ENCODE measurements at places on chromosomes 5 and 9.

- peak; percentile 82 for DNase-seq
Measured at GRCh38 chr5:94422812-94423211, 195.6 kb downstream of the KIAA0825 start.

DNA sequence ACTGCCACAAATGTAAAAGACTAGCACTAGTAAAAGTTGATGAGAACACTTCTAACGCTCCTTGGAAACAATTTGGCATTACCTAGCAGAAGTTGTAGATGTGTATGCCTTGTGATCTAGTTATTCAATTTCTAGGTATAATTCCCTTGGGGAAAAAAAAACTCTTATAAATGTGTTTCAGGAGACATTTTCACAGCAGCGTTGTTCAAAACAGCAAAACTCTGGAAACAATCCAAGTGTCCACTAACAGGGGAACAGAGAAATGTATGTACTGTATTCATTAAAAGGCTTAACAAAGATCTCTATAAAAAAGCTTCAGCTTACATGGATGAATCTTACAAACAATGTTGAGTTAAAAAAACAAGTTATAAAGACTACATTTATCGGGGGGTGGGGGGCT is 30.4 kb downstream of the NR3C1 start:
- no peak for DNase-seq

- no peak for DNase-seq
Measured at GRCh38 chr5:108171759-108172158, 210.1 kb downstream of the FBXL17 start.

DNA sequence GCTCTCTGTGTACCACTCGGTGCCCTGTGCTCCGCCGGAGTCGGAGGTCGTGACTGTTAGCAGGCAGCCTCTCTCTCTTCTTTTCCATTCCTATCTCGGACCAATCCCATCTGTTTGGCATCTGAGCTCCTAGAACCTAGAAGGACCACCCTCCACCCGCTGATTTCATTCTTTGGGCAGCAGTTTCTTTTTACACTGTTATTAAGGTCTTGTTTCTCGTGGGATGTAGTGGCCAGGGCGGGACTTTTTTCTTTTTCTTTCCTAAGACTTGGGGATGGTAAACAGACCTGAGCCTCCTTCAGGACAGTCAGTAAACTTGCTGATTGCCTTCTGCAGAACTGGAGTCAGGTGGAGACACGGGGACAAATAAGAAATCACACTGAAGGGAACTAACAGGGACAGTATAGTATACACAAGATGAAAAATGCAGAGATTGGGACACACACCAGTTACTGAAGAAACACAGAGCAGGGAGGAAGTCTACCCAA is 500 bp downstream of the URM1 start:
- no peak for DNase-seq

GRCh38 chr9:70362952-70363351 is 51.5 kb downstream of the KLF9 start:
- no peak for DNase-seq

DNA sequence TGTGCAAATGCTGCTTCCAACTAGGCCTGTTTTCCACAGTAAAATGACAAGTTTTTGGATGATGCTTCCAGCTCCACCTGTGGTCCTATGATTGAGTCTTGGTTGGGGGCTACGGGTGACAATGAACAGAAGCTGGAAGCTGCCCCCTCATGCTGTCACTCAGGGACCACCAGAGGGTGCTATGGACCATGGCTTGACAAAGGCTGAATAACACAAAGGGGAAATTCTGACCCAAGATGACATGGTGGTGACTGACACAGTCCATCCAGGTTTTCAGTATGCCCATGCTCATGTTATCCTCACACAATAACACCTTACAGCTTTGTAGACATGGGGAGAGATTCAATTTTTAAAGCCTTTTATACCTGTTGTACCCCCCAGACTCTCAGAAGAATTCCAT is 23.9 kb upstream of the SAP30L start:
- DNase-seq, result no peak

GRCh38 chr9:26950521-26950920 is 3.5 kb upstream of the PLAA start:
- DNase-seq, result no peak

GRCh38 chr9:8282535-8282934 is 483.0 kb upstream of the DMAC1 start:
- no peak for DNase-seq

- no peak for DNase-seq
Measured at GRCh38 chr5:124439609-124440008, 306.8 kb downstream of the ZNF608 start.

DNA sequence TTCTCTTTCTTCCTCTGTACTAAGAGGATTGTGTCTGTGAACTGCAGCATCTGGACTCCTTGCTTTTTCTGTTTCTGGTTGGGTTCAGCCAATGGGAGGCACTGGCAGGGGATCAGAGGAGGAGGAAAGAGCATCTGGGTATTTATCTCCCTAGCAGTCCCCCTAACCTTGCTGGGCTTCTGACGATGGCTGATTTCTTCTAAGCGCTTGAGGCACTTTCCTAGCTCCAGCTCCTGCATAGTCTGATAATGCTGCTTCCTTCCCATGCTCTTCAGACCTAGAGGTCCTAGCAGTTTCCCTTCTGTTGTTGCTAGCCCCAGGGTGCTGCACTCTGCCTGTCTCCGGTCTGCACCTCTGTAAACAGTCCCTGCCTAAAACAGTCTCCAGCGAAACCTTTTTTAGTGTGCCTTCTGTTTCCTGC is 225.1 kb downstream of the PDZD2 start:
- no peak for DNase-seq

DNA sequence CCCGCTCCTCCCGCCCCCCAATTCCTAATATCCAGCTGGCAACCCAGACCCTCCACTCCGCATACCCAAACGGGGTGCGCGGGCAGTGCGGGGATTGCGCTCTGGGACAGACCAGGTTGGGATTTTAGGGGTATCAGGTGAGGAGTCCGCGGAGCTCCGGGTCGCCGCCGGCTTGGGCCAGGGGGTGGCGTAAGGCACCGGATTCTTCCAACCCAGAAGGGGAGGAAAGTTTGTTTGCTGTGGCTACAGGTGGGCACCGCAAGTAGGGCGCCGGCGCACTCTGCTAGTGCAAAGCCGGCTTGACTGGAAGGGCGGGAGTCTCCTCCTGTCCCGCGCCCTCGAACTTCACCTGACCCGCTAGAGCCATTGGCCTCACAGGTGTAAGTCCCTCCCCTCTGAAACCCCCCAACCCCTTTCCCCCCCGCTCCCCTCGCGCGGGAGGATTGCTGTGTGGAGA is 709 bp downstream of the IQGAP2 start:
- peak; percentile 23 for DNase-seq

DNA sequence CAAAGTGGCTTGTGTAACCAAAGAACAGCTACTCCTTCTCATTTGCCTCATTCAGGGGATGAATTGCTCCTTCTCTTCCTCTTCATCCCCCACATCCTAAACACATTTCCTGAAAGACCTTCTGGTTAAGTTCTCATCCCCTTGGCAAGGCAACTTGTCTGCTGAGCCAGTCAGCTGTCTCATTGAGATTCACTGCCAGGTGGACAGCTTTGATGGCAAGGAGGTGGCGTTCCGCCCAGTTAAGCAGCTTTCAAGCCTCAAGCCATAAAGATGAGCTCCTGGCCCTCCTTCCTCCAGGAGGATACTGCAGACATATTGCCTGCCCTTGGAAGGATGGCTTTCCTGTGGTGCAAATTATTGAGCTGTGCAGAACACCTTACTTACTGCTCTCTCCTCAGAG is 448.6 kb upstream of the MPDZ start:
- no peak for DNase-seq

DNA sequence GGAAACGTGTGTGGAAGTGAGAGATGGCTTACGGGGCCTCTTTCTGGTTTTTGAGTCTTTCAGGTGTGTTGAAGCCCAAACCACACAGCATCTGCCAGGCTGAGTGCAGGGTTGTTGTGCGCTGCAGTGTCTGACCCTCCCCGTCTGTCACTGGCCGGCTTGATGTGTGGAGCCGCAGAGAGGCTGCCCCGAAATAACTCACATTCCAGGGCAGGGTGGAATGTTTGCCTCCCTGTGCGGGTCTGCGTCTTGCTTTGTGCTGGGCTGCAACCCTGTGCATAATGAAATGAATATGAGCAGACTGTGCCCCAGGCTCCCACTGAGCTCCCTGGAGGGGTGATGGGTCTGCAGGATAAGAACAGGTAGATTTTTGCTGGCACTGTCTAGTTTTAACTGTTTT is 9.9 kb upstream of the PLEKHG4B start:
- DNase-seq, result peak; percentile 45

GRCh38 chr9:36051317-36051716 is 14.6 kb downstream of the RECK start:
- no peak for DNase-seq

GRCh38 chr5:151692312-151692711 is 5.6 kb upstream of the SPARC start:
- no peak for DNase-seq

DNA sequence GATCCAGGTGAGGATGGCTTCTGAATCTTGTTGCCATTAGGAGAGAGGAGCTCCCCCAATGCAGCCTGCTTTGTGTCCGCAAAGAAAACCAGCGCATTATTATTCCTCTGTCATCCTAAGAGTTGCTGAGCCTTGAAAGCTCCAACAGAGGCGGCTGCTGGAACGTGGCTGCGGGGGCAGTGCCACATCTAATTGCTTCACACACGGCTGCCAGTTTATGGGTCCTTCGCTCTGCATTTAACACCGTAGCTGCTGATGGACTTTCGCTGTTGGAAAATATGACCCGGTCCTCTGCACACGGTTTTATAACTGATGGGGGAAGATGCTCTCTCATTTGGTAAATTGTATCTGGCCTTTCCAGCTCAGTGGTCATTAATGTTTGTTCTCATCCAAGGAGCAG is 38.0 kb downstream of the ZNF622 start:
- DNase-seq, result no peak
